ENCODE measurements at places on chromosomes 1 and 21. TPM values are rescaled to one million over a fixed set of nuclear protein-coding genes. Genes with fewer than 3 reads are reported as not detected.

ROR1 gene
- 7.3 TPM for total RNA-seq

ACTL8 gene
- total RNA-seq: not detected

GRCh38 chr1:107677697-107678096, 287.3 kb downstream of the VAV3 start:
- DNase-seq: no peak

GRCh38 chr21:36966821-36967768, 626 bp upstream of the HLCS start:
- DNase-seq: no peak

DNA sequence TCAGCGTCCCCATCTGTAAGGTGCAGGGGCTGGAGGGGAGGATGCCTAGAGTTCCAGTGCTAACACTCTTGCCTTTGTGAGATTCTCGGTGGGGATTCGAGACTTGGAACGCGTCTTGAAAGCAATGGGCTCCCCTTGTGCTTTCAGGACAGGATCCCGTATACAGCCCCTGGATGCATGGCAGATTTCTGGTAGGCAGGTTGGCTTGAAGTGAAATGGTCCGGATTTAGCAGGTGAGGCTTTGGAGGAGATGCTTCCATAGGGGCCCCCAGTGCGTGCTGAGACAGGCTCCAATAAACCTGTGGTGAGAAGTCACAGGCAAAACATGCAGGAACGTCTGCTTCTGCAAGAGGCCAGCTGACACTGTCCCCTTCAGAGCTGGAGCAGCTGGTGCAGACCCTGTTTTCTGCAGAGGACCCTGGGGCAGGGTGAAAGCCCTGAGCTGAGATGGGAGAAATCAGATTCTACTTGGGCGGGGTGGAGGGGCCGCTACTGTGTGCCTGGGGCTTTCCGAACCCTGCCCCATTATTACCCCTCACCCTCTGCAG, 270.4 kb downstream of the PTPRU start:
- no peak for DNase-seq

GRCh38 chr1:183291216-183291762, 105.2 kb downstream of the LAMC2 start:
- no peak for DNase-seq

GRCh38 chr21:43933199-43933598, 68.2 kb downstream of the AGPAT3 start:
- DNase-seq: no peak

DNA sequence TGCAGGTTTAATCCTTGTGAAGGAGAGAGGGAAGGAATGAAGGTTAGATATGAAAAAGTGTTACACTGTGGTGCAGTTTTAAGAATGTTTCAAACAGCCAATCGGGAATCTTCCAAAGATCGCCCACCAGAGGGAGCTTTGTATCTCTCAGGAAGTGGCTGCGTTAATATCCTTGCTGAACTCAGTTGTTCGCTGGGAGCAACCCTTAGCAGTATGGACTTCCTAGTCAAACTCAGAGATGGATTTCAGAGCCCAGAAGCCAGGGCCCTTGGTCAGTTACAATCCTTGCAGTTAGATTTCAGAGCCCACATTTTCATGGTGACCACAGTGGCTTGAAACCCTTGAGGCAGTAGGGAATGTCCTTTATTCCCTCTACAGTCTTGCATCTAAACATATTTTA, 136.2 kb downstream of the NTNG1 start:
- DNase-seq: no peak

All from esophagus muscularis mucosa (tissue), 4 donors.